ENCODE measurements at places on chromosomes 7 and 10.

DNA sequence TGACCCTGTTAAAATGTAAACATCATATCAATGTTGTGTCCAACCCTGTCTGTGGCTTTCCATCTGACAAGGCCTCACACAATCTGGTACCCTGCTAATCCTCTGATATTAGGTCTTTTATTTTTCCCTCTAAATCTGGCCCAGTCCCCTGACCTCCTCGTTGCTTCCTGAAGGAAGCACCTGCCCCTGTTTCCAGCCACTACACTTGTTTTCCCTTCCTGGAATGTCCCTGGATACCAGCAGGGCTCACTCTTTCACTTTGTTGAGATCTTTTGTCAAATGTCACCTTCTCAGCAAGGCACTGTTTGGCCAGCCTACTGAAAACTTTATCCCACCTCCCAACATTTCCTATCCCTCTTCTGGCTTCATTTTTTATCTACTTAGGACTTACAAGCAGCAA lies 2.1 kb downstream of the SAMD9L start:
- no peak for DNase-seq

- DNase-seq, result peak; percentile 14
Measured at GRCh38 chr10:87818505-87819288, 671 bp upstream of the ATAD1 start.

DNA sequence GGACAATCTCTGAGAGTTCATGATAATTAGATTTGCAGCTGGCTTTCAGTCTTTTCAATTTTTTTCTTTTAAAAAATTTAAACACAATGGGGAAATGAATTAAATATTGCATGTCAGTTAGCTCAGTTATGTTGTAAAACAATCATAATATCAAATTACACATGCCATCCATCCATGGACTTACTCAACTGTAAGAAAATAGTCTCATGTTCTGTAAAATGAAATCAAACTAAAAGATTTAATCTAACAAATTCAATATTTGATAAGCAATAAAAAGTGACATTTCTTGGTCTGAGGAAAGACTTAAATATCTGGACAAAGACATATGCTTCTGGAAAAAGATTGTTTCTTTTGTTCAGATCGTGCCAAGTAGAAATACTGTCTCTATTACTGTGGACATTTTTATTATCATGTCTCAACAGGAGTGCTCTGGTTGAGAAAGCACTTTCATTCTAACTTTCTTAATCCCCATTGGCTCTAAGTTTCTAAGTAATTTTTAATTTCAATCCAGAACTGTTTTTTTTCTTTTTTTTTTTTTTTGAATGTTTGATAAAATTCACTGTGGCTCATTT lies 179.2 kb upstream of the FAM3C start:
- DNase-seq, result no peak

DNA sequence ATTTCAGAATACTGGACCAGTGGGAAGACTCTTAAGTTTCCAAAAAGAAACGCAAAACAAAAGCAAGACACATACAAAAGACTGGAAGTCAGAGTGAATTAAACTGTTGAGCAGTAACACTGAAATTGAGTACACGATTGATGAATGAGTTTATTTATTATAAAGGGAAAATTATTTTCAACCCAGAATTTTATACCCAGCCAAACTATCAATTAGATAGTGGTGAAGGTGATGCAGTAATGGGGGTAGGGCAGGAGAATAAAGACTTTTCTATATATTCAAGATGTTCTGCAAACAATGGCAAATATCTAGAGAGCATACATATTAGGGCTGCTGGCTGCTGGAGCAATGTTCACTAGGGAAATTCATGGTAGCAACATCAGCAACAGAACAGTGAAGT lies 143.7 kb upstream of the NPVF start:
- no peak for DNase-seq

DNA sequence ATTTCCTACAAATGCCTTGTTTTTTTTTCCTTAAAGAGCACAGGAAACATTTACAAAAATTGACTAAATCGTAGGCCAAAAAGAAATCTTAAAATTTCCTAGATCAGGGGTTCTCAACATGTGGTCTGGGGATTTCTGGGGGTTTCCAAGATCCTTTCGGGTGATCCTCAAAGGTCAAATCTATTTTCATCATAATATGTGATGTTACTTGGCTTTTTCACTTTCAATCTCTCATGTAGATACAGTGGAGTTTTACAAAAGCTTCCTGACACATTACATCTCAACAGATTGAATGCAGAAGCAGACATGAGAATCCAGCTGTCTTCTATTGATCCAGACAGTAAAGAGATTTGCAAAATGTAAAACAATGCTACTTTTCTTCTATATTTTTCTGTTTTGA lies 497.3 kb downstream of the INHBA start:
- DNase-seq, result no peak

DNA sequence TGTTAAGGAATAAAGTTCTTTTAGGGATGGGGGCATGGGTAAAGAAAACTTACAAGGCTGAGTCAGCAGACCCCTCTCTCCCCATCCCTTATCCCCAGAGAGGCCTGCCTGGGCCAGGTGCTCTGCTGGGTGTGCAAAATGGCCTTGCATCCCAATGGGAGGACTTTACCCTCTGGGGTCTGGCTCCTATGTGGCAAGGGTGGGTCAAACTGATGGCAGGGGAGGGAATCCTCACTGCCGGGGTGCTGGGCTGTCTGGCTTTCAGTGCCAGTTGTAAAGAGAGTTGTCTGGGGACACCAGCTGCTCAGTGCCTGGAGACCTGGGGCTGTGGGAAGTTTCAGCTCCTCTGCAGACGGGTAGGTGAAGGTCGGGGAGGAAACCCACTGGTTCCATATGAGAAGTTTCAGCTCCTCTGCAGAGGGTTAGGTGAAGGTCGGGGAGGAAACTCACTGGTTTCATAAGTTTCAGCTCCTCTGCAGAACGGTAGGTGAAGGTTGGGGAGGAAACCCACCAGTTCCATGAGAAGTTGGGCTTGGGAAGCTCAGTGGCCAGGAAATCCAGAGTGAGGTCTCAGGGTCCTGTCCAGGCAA lies 127.2 kb upstream of the PODXL start:
- DNase-seq, result no peak

- DNase-seq, result no peak
Measured at GRCh38 chr7:22364900-22365299, 7.9 kb upstream of the RAPGEF5 start.

- no peak for DNase-seq
Measured at GRCh38 chr7:51950813-51951212, 634.2 kb upstream of the COBL start.

DNA sequence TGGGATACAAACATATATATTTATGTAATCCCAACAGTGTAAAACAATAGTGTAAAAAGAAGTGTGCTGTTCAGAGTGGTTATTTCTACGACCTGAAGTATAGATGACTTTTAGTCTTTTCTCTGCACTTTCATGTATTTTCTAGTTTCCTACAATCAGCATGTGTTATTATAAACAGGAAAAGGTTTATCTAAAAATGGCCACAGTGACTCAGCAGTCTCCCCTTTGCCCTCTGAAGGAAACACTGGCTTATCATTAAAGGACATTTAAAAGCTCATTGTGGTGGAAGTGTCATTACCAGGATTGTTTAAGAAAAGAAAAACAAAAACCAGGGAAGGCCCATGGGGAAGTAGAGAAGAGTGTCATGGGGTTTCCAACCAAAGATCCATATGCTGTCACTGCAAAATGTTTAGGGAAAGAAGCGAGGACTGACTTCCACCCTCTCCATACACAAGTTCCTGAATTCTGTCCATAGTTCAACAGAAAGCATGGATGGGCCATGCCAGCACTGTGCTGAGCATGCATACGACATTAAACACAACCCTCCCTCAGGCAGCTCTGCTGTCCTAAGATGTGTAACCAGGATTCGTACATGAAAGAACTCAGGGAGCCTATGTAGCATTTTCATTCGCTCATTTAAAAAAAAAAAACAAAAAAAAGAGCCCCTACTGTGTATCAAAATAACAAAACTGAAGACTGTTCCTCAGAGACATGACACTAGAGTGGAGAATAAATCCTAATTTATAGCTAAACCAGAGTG lies 10.2 kb downstream of the CYREN start:
- no peak for DNase-seq

GRCh38 chr7:40133561-40134427 lies 628 bp downstream of the MPLKIP start:
- DNase-seq, result no peak

DNA sequence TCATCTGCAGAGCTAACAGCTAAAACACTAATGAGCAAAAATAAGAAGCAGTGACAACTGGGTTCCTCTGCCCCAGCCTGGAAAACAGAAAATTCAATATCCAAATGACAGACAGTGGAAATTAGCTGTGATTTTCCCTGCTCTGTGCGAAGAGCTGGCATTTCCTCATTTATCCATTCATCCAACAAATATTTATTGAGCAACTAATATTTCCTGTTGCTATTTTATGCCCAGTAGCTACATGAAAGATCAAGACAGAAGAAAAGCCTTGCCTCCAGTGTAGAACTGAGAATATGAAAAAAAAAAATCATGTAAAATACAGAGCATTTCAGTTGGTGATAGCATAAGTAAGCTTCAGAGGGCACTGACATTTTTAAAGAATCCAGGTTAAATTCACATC lies 140.9 kb downstream of the ABCA13 start:
- DNase-seq, result no peak

DNA sequence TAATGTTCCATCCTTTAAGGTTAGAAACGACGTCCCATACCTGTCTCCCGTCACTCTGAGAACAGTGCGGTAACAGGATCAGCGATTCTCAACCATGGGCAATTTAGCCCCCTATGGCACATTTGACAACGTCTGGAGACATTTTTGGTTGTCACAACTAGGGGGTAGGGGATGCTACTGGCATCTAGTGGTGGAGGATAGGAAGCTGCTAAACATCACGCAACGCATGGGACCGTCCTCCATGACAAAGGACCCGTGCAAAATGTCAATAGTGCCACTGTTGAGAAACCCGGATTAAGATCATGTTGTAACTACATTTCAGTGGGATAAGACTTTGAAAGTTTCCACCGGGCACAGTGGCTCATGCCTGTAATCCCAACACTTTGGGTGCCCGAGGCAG lies 5.0 kb upstream of the PAXIP1 start:
- DNase-seq, result no peak

DNA sequence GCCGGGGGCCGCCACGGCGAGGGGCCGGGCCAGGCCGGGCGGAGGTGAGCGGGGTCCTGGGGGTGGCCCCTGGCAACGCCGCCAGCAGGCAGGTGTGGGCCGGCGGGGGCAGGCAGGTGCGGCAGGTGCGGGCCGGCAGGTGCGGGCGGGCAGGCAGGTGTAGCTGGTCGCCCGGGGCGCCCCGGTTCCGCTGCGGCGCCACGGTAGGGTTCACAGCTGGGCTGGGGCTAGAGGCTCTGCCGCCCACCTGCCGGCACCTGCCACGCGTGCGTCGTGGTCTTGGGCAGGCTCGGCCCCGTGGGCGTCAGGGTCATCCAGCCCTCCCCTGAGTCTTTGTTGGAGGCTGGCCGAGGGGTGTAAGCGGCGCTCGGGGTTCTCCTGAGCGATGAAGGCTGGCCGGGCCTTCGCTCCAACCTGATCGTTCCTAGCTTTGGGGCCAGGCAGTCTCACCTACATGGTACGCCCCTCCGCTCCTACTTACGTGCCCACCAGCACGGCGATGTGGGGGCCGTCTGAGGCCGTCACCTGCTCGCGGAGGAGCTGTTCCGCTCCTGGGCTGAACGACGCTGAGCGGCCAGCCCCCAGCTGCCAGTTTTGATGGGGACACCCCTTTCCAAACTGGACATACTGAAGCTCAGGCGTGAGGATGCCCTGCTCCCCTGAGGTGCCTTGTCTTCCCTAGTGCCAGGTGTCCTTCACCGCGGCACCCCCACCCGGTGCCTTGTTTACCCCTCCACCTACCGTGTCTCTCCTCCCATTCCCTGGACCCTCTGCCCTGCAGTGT lies 493 bp downstream of the ZMIZ2 start:
- no peak for DNase-seq

- no peak for DNase-seq
Measured at GRCh38 chr10:103433858-103434257, 18.3 kb downstream of the CALHM2 start.

- DNase-seq, result peak; percentile 16
Measured at GRCh38 chr10:96470116-96470743, 43.5 kb downstream of the TLL2 start.

DNA sequence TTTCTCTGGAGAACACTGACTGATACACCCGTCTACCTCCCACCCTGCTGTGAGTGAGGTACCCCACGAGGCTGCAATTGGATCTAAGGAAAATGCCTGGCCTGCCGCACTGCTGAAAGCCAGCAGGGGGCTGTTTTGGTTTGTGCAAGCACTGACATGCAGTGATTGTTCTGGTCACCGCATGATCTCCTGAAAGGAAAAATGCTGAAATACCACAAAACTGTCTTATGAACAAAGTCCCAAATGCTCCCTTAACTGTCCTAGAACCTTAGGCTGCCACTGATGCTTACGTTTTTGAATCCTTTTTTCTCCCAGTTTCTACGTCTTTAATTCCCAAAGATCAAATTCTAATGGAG lies 132.7 kb downstream of the JCAD start:
- no peak for DNase-seq

- DNase-seq, result no peak
Measured at GRCh38 chr10:70564901-70565351, 37.6 kb downstream of the PRF1 start.

GRCh38 chr7:20246236-20246635 lies 29.1 kb upstream of the MACC1 start:
- no peak for DNase-seq

DNA sequence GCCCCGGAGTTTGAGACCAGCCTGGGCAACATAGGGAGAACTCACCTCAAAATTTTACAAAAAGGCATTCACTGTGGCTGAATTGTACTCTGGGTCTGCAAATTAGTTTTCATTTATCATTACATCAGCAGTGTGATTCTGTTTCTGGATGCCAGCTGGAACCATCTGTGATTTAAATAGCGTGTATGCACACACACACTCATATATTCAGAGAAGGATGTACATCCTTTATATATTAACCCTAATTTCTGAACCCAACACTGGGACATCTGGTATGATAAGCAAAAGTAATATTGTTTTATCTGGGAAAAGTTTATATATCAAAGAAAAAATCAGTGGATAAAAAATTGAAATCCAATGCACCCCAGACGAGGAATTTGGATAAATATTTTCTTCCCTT lies 33.8 kb upstream of the LYZL1 start:
- DNase-seq, result no peak

DNA sequence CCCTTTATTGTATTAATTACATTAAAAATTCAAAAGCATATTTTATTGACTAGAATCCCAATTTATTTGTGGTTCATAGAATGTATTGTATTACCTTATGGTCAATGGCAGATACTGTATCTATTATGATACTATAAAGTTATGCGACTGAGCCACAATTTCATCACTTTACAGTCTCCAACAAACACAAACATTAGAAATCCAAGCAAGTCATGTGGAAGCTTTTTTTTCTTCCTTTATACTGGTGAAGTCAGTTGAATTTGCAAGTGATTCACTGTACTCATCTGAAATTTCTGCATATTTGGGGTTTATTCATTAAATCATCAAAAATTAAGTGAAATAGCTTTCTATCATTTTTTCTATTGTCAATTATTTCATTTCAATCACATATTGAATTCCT lies 54.3 kb downstream of the BMPER start:
- DNase-seq, result no peak
